Natural killer cell (primary cell): ENCODE measurements at places on chromosomes 11 and 22.

DNA sequence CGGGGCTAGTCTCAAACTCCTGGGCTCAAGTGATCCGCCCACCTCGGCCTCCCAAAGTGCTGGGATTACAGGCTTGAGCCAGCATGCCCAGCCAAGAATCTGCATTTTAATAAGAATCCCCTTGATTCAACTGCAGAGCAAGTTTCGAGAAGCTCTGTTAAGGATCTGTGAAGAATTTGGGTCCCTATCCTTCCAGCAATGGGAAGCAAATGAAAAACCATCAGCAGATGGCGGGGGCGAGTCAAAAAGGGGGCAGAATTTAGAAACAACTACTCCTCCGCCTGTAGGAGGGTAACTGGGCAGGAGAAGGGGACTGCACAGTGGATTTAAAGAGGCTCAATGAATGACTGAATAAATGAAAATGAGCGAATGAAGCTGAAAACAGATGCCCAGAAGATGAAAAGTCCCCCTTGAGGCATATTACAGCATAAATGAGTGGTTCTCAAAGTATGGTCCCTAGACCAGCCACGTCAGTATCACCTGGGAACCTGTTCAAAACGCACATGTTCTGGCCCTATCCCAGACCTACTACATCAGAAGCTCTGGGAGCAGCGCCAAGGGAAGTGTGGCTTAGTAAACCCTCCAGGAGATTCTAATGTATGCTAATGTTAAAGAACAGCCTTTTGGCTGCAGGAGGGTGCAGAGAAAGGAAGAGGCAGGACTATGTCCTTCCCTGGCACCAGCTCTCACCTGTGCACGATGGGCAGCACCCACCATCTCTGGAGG lies 15.0 kb downstream of the VWCE start:
- DNase-seq = no peak

GRCh38 chr11:34866375-34866774 lies 49.8 kb downstream of the APIP start:
- DNase-seq = no peak

- no peak for DNase-seq
Measured at GRCh38 chr11:60498399-60498798, 5.8 kb downstream of the MS4A12 start.

GRCh38 chr11:96200243-96200642 lies 142.8 kb downstream of the MAML2 start:
- no peak for DNase-seq

GRCh38 chr11:74072721-74073120 lies 63.8 kb upstream of the UCP3 start:
- no peak for DNase-seq

DNA sequence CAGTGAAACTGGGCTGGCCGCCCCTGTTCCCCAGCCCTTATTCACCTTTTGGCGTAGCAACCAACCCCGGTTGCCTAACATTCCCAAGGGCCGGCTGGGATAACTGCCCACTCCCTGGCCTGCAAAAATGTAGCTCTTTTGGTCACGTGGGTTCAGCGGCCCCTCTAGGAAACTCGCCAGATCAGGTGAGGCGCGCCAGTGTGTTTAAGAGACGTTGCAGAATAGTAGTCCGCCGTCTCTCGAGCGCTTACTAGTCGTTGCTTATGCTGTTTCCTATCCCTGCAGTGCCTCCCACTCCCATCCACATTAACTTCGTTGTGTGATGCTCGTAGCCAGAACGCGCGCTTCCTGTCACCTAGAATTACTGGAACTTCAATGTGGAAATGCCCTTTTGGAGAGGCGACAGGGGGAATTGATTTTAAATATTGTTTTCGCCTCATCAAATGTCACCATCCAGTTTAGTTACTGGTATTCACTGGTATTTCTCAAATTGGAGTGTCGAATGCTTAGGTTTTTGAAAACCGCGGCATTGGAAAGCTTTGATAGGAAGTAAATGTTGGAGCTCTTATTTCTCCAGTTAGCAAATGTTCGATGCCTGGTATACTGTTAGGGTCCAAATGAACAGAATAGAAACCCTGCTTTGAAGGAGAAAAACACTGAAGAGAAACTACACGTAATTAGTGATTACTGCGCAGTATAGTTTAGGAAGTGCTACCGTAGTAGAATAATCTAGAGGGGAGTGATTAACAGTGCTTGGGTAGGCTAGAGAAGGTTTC lies 823 bp downstream of the CEP57 start:
- no peak for DNase-seq

DNA sequence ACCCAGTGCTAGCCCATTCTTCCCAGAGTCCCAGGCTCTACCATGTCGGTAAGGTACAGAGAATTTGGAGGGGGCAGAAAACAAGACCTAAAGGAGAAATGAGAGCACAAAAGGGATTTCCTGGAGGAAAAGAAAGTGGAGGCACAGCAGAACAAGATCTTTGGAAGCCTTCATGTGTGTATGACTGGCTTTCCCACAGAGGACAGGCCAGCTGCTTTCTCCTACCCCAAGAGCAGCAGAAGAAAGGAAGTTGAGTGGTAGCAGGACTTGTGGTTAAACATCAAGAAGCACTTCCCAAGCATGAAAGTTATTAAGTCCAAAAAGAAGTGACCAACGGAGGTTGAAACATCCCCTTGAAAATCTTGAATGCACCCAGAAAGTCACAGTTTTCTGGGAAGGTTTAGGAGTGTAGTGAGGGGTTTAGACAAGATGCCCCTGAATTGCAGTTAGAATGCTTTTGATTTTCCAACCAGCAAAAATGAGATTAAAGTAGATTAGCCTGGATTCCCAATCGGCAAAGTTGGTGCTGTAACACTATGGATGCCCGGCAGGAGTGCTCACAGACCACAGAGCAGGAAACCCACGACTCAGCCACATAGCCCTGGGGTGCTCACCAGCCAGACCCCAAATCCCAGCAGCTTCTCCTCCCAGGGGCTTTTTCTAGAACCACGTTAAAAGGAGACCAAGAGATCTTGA lies 608 bp downstream of the TMPRSS13 start:
- DNase-seq = no peak

DNA sequence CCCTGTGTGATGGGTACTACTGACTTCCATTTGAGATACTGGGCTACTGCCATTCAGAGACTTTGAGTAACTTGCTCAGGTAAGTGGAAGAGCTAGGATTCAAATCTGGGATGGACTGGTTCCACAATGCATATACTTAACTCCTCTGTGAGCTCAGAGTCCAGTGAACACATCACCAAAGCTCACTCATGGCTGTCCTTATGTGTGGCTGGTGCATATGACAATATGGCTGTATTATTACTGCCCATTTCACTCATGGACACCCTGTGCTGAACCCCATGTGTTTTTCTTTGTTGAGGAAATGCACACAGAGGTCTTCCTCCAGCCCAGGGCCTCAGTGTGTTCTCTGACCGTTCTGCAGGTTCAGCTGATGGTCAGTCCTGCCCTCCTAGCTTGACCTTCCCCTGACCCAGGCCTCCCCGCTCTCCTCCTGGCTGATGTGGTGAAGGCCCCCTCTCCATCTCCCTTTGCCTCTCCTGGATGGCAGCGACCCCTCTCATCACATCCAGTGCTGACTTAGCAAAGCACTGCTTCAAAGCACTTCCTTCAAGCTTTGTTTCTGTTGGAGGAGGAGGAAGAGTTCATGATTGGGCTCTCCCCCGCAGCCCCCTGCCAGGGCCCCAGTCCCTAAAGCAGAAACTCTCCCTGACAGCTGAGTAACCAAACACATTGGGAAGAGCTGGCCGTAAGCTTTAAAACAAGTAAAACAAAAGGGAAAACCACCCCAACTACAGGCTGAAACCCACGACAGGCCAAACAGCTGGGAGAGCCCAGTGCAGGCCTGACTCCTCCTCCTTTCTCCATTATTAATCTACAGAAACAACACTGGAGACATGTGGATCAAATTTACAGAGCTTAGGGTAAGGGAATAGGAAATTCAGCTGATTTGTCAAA lies 101.2 kb downstream of the NAT10 start:
- no peak for DNase-seq

- DNase-seq = no peak
Measured at GRCh38 chr11:61805146-61805545, 11.7 kb downstream of the FADS1 start.

DNA sequence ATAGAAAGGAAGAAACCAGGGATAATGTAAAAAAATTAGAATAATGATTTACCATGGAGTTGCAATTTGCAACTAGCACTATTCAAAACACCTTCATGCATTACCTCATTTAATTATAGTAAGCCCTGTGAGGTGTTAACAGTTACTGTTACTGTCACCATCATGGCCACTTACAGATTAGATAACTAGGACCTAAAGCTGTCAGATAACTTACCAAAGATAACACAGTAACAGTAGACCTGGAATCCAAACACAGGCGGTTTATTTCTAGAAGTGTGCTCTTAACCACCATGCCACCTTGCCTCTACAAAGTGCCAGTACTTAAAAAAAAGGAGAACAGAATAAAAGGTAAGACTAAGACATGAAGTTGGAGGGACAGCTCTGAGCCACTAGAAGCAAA lies 11.1 kb upstream of the LARGE1 start:
- no peak for DNase-seq

- DNase-seq = no peak
Measured at GRCh38 chr11:120817158-120817557, 206.7 kb upstream of the TBCEL start.

GRCh38 chr11:112241486-112241885 lies 15.3 kb downstream of the PTS start:
- DNase-seq = no peak

DNA sequence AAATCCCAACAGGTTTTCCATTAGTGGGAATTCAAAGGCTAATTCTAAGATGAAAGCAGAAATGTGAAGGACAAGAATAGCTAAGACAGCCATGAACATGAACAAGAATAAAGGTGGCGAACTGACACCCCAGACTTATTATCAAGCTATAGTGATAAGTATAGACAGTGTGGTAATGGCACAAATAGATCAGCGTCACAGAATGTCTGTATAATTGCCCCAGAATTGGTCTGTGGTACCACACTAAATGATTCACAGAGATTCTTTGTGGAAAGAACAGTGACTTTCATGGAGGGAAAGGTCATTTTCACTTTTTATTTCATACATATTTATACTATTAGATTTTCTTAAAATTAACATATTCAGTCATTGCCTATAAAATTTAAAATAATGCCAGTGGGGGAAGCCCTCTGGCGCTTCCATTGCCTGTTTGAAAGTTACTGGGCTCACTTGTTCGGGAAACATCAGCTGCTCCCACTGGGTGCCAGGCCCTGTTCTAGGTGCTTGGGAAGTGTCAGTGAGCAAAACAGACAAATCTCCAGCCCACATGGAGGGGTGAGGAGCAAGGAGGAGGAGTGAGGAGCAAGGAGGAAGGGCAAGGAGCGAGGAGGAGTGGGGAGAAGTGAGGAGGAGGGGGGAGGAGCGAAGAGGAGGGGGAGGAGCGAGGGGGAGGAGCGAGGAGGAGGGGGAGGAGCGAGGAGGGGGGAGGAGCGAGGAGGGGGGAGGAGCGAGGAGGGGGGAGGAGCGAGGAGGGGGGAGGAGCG lies 11.3 kb upstream of the NLRP6 start:
- DNase-seq = no peak
